ENCODE measurements at places on chromosomes 6 and 20.

DNA sequence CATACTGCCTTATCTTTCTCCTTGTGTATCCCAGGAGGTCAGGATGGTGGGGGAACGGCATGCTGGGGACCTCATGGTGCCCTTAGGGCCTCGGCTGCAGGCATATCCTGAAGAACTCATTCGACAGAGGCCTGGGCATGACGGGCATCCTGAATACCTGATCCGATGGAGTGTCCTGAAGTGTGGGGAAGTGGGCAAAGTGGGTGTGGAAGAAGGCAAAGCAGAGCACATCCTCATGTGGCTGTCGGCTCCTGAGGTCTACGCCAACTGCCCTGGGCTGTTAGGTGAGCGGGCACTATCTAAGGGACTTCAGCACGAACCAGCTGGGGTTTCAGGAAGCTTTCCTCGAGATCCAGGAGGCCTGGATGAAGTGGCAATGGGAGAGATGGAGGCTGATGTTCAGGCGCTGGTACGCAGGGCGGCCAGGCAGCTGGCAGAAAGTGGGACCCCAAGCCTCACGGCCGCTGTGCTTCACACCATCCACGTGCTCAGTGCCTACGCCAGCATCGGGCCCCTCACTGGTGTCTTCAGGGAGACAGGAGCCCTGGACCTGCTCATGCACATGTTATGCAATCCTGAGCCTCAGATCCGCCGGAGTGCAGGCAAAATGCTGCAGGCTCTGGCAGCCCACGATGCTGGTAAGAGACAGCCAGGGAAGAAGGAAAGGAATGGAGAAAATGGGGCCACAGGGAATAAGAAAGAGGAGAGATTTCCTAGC is 2.4 kb downstream of the CUL9 start:
- no peak for DNase-seq

DNA sequence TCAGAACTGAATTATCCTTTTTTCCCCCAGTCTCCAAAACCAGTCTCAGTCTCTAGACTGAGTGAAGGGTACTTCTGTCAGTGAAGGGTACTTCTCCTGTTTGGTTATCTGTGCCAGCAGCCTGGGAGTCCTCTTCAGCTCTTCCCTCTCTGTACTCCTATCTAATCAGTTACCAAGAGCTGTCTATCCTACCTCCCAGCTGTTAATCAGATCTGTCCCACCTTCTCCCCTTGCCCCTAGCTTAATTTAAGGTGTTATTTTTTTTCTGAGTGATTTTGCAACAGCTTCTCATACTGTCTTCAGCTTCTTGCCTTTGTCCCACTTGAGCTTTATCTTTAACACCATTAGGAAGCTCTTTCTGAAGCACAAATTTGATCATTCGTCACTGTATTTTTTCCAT is 491.9 kb upstream of the SOX4 start:
- no peak for DNase-seq

- DNase-seq: no peak
Observed at GRCh38 chr6:95249175-95249574, 328.2 kb upstream of the MANEA start.

DNA sequence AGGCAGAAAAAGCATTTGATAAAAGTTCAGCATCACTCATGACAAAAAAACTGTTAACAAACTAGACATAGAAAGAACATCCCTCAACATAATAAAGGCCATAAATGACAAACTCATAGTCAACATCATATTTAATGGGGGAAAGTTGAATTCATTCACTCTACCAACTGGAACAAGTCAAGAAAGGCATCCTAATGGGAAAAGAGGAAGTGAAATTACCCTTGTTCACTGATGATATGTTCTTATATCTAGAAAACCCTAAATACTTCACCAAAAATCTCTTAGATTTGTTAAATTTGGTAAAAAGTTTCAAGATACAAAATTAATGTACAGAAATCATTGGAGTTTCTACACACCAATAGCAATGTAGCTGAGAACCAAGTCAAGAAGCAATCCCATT is 48.9 kb downstream of the GGTLC1 start:
- no peak for DNase-seq

DNA sequence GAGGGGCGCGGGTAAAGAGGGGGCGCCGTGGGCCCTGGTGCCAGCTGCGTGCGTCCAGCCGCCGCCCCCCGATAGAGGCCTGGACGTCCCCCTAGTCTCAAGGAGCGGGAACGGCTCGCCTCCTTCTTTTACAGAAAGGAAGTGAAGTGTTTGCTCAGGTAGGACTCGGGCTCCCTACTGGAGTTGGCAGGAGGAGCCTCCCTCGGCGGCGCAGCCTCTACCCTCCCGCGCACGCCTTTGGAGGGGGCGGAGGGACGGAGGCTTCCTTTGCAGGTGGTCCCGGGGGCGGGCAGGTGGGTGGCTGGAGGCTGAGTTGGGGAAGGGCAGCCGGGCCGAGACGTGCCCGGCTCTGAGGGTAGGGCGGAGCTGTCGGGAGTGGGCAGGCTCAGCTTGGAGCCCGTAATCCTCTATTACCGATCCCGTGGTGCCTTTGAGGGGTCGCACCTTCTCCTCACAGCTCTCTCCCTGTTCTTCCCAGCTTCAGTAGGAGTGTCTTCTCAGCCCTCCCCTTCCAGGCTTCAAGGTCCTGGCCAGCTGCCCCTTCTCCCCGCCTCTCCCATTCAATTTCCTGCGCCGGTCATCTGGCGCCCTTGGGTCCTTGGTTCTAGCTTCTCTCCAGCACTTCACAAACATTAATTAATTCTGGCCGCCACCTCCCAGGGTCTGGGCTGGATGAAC is 728 bp downstream of the ITPR3 start:
- no peak for DNase-seq

GRCh38 chr6:45676380-45676779 is 298.6 kb upstream of the SUPT3H start:
- DNase-seq: no peak

- no peak for DNase-seq
Observed at GRCh38 chr6:73704798-73705197, 8.8 kb downstream of the CD109 start.

GRCh38 chr20:12072954-12073264 is 155.2 kb downstream of the BTBD3 start:
- DNase-seq: no peak

DNA sequence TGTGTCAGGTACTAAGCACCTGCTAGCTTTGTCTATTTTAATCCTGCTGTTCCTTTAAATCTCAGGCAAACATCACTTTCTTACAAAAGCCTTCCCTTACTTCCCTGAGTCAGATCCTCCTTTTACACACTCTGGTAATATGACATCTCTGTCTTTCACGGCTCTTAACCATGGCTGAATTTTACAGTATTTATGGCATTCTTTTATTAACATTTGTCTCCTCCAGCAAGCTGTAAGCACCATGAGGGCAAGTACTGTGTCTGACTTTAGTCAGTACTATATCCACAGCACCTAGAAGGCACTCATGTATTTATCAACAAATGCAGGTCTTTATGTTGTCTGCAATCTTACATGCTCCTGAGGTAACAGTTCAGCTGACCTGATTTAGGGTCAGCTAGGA is 33.7 kb upstream of the HBS1L start:
- no peak for DNase-seq

DNA sequence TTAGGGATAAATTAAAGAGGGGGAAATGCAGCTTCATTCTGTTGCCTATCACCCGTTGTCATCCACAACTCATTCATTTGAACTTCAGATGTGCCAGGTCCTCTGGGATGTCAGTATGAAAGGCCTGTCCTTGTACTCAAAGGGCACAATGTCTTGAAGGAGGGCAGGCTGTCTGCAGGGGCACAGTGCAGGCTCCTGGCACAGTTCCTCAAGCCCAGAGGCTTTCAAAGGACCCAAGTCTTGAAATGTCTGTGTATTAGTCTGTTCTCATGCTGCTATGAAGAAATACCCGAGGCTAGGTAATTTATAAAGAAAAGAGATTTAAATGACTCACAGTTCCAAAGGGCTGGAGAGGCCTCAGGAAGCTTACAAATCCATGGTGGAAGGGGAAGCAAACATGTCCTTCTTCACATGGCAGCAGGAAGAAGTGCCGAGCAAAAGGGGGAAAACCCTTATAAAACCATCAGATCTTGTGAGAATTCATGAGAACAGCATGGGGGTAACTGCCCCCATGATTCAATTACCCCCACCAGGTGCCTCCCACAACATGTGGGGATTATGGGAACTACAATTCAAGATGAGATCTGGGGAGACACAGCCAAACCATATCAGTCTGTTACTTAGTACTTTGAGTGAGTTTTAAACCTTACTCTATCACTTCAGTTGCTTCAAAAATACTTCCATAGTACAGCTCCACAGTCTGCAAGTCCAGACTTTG is 9.4 kb downstream of the SNX9 start:
- DNase-seq: no peak

DNA sequence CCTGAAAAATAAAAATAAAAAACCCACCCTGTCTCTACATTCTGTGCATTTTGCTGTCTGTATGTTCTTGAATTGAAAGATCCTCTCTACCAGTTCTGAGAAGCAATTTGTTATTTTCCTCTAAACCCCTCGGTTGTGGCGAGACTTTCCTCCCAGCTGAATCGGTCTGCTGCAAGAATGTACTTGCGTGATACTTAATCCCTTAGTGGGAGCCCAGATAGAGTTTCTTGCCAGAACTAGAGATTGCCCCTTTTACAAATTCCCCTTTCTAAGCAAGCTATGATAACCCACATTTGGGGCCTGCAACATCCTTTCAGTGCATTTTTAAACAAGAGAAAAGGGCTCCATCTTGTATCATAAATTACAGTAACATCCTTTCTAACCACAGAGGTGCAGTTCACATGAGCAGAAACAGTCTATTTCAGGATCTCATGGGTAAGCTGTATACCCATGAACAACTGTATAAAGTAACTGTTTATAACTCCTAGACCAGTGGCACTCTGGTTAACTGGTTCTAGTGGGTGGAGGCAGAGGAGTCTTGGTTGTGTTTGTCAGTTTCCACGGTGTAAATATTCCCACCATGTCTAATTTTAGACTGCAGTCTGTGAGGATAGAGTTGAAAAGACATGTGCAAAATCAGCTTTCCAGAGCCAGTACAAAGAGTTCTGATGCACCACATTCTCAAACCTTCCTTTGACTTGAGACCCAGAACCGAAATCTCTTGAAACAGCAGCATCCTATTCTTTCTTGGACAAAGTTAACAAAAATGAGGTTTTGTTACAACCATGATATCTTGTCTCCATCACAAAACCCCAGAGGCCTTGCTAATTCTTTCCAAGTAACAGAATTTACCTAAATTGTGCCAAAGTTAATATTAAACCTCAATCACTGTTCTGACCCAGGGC is 113.1 kb upstream of the ZNF217 start:
- no peak for DNase-seq

DNA sequence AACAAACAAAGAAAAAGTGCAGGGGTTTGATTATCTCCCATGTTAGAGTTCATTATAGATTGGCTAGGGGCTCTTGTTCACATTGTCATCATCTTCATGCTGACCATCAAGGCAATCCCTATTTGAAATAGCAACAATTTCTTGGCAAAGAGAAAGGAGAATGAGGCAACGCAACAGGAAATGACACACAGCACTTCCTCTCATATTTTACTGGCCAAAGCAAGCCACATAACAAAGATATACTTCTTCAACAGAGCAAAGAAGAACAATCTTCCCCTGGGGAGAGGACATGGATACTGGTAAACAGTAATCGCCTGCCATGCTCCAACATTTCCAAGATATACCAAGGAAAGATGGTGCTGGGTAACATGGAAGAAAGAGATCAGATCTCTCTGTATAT is 29.8 kb downstream of the EPM2A start:
- no peak for DNase-seq

GRCh38 chr6:137150072-137150471 is 23.4 kb downstream of the IL22RA2 start:
- DNase-seq: no peak

GRCh38 chr6:76495909-76496308 is 423.4 kb upstream of the IMPG1 start:
- DNase-seq: no peak

DNA sequence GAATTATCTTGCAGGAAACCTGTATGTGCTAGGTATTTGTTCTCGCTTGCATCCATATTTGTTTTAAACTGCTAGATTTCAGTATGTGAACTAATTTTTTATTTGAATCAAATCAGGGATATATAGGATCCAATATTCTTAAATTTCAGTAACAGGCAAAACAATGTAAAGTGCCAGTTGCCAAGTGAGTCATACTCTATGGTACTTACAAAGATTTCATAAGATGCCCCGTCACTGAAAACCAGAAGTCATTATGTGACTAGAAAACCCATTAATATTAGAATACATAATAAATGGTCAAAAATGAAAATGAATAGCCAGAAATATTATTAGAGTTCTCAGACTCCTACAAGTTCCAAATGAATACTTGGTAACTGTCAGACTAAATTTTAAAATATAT is 481.2 kb downstream of the TFAP2A start:
- no peak for DNase-seq

GRCh38 chr6:15504581-15505350 is 158.1 kb downstream of the DTNBP1 start:
- no peak for DNase-seq

DNA sequence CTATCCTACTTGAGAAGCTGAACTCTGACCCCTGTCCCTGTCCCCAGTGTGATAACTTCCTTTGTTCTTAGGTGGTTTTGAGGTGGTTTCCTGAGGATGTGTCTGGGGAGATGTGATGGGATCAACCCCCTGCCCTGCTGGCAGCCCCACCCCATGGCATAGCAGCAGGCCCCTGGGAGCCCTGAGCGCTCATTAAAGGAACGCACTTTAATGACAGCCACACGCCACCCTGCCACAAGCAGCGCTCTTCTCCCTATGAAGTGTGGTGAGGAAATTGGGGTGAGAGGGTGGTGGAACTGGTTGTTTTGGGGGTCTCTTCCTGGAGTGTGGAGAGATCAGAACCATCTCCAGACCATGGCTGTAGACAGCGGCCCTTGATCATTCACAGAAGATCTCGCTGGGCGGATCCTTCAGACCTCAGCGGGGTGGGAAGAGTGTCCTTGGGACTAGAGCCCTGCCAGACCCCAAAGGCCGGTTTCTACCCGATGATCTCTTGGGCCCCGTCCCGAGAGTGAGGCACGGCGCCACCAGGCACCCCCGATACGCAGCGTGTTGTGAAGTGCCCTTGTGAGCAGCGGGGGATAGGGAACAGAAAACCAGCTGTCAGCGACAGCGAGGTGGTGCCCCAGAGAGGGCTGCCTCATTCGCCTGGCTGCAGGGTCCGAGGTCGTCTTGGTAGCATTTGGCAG is 45.4 kb downstream of the SYNJ2 start:
- DNase-seq: no peak

- DNase-seq: no peak
Observed at GRCh38 chr6:158031381-158032353, 50.0 kb downstream of the SYNJ2 start.

DNA sequence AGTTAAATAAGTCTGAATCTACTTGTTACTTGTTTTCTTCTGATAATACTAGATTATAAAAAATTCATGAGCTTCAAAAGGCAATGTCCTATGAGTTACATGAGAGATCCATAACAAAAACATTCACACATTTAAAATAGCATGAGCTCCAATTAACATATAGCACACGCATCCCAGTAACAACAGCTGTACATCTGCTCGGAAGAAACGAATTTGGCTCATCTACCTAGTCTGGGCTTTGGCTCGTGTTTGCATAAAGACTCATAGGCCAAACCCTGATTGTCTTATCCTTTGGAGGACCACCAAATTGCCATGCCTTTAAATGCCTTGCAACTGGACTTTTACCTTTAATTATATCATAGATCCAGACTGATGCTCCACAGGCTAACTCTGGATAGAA is 259.7 kb upstream of the CHD6 start:
- no peak for DNase-seq

Data from thoracic aorta (tissue), 2 donors.